ENCODE measurements at places on chromosomes 12 and 14.

DNA sequence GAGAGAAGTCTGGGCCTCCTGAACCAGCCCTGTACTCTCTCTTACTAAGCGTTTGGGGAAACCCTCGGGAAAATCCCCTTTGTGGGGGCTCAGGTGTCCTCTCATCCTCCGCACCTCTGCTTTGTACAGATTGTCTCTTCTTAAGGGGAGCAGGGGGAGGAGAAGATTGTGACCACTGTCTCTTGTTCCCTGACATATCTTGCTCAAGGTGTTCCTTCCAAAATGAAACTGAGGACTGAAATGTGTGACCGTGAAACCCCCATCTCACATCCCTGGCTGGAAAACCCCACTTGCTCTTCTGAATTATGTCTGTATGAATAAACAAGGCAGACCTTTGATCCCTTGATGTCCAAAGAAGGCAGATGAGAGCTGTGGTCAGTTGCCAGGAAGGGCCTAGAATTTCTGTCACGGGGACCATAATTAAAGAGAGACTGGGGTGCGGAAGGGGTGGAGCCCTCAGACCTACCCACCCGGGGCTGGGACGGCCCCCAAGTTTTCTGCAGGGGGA is 369.8 kb downstream of the AACS start:
- no peak for DNase-seq

DNA sequence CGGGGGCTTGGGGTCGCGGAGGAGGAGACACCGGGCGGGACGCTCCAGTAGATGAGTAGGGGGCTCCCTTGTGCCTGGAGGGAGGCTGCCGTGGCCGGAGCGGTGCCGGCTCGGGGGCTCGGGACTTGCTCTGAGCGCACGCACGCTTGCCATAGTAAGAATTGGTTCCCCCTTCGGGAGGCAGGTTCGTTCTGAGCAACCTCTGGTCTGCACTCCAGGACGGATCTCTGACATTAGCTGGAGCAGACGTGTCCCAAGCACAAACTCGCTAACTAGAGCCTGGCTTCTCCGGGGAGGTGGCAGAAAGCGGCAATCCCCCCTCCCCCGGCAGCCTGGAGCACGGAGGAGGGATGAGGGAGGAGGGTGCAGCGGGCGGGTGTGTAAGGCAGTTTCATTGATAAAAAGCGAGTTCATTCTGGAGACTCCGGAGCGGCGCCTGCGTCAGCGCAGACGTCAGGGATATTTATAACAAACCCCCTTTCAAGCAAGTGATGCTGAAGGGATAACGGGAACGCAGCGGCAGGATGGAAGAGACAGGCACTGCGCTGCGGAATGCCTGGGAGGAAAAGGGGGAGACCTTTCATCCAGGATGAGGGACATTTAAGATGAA is 630 bp downstream of the FOS start:
- no peak for DNase-seq

- DNase-seq, result no peak
These were observed 754.1 kb upstream of the MDGA2 start for GRCh38 chr14:48429512-48429911.

DNA sequence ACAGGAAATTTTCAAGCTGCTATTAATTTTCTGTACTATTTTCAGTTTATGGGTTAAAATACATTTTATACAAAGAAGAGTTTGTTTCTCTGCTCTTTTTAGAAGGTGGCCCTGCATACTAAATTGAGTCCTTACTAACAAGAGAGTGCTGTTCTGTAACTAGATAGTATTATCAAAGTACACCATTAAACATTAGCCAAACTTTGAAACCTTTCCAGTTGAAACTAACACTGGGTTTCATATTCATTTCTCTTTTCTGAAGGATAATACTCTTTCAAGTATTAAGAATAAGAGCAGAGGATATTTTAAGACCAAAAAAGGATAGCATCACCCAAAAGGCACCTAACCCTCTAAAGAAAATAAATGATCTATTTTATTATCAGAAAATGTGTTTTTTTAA is 47.2 kb downstream of the PEBP1 start:
- DNase-seq, result no peak

DNA sequence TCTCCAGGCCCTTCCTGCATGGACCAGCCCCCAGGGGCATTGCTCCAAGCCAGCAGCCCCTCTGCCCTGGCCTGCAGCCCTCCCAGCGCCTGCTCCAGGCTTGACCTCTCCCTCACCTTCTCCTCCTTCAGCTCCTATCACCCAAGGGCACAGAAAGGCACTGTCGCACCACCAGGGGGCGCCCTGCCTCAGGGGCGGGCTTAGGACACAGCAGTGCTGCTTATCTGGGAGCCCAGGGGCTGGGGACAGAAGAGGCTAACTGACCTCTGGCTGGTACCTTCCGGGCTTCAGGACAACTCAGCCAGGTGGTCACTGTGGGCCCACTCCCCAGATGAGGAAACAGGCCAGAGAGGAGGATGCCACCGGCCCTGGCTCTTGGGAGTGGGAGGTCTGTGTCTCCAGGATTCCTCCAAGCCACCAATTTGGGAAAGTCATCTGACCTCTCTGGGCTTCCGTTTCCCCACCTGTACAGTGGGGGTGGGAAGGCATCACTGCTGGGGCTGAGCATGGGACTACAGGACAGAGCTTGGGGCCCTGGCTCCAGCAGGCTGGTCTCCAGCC is 25.3 kb upstream of the GPR132 start:
- no peak for DNase-seq

DNA sequence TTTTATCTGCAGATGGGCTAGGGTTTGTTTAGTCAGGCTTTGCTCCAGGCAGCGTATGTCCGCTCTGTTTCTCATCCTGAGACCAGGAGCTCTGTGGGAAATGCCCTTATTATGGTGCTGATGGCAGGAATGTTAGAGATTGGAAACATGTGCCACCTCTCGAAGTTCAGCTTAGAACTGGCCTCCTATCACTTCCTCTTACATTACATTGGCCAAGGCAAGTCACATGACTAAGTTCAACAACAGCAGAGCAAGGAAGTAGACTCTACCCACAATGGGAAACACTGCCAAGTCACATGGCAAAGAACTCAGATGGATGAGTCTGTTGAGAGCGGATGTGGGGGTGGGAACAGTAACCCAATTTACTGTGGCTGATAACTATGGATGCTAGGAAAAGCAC is 161.9 kb upstream of the WSCD2 start:
- no peak for DNase-seq

DNA sequence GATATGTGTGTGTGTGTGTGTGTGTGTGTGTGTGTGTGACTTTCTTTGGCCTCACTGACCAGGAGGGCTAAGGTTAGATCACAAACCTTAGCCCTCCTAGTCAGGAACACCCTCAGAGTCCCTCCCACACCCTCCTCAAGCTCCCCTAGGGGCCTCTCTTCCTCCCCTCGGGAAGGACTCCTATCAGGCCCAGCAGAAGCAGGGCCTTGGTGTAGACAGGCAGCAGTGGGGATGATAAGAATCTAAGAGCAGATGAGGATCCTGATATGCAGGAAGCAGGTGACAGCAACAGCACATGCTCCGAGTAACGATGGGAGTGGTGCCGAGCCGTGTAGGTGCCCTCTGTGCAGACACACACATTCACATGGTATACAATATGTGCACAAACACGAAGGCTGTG is 20.7 kb downstream of the PLEK2 start:
- DNase-seq, result no peak

DNA sequence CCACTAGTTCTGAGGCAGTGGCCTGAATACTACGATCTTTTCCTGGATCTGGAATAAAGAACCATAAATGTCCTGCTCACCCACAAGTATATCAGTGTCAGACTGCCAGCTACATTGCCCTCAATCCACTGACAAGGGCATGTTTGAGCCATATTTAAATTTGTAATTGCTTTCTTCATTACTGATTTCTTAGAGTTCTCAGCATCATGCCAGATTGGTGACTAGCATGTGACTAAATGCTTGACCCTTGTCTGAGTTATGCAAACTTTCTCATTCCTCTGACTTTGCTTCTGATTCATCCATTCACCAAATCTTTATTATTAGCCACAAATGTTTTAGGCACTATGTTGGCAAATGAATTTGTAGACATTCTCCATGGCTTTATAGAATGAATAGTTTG is 143.6 kb upstream of the SLC16A7 start:
- no peak for DNase-seq

- DNase-seq, result no peak
These were observed 58.9 kb upstream of the RESF1 start for GRCh38 chr12:31900271-31900670.

- no peak for DNase-seq
These were observed 283.4 kb upstream of the TMTC1 start for GRCh38 chr12:30067146-30067545.

DNA sequence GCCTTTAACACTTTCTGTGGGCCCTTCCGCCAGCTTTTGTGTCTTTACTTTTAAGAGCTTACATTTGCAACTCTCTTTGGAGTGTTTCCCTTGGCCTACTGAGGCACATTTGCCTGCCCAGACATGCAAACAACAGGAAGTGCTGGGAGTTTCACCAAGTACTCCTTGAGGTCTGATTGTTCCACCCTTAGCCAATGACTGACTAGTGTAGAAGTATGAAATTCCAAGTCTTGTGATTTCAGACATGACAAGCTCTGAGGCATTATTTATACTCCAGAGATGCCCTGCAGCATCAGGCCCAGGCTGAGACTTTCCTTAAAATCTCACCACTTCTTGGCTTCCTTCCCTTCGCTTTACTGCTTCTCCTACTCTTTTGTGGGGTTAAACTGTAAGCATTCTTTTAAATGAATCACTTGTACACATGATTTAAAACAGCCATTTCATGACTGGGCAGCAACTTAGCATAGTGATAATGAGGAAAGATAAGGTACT is 174.1 kb downstream of the SLC6A15 start:
- no peak for DNase-seq

- no peak for DNase-seq
These were observed 1.3 kb upstream of the TCP11L2 start for GRCh38 chr12:106301241-106301610.

- DNase-seq, result no peak
These were observed 175.3 kb downstream of the STXBP6 start for GRCh38 chr14:24874514-24875202.

GRCh38 chr12:12372946-12373722 is 16.3 kb downstream of the BORCS5 start:
- no peak for DNase-seq

DNA sequence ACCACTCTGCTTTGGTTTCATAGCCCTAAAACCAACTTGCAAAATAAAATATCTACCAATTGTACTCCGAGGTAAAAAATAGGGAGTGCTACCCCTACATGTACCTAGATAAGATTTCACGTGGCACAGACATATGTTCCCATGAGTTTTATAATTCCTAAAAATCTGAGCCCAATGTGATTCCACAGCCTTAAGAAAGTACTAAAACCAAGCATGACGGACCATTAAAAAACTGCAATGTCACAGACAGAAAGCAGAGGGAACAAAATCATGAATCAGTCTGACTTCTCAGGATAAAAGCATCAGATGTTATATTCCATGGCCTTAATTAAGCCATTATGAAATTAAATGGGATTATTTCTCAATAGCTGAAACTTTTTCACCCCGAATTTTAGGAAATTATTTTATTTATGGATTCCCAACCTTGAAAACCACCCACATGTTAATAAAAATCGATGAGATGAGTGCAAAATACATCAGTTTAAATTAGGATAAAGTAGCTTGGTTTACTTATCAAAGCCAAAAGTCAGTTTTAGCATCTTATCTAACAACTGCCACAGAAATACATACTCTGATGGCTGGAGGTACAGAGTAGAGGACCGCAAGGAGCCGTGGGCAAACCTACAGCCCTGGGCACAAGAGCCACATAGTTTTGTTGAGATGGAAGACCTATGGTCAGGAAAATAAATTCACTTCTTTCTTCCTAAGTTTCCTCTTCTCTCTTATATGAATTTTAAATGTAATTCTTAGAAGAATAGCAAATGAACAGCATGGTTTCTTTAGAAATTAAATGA is 4.5 kb downstream of the ITPR2 start:
- no peak for DNase-seq

GRCh38 chr12:67892259-67893021 is 96.8 kb upstream of the IFNG-AS1 start:
- DNase-seq, result no peak

GRCh38 chr14:68244262-68244980 is 424.8 kb downstream of the RAD51B start:
- DNase-seq, result peak; percentile 72

DNA sequence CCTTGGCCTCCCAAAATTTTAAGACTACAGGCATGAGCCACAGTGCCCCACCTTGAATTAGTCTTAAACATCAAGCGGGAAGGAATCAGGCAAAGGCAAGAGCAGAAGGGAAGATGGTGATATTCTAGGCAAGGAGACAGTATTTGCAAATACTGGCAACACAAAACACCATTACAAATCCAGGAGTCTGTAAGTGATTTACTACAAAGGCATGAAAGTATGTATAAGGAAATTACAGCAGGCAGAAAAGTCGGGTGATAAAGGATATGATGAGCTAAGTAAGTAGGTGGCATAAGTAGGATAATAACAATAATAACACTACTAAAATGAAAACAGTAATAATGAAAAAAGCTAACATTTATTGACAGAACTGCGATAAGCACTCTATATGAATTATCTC is 28.5 kb downstream of the FMNL3 start:
- no peak for DNase-seq

GRCh38 chr14:94650806-94651805 is 38.9 kb downstream of the SERPINA3 start:
- no peak for DNase-seq

DNA sequence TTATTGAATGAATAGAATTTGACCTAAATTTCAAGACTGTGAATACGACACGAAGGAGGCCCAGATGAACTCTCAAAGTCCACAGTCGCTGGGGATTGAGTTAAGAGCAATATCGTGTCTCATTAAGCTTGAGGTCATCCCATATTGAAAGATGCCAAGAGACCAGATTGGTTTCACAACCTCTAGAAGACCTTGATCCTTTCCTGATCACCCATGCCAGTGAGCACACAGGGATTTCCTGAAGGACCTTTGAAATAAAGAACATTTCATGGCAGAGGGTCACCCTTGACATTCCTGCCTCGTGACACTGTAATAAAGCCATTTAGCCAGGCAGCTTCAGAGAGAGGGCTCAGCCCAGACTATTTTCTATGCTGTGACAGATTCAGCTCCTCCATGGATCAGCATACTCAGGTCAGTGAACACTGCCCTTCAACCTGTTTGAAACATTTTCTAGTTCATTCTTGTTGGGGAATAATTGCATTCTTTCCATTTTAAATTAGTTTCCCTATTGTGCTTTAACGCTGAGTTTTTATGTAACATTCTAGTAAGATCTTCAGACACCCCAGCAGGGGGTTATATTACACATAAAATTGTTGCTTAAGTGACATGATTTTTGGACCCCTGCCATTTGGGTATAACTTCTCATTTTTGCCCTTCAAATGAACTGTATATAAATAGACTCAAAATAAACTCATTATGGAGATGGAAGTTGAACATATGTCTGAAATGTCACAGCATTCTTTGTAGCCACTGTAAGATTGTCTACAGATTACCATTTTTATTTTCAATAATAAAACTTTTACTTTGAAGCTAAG is 213.2 kb downstream of the C12orf50 start:
- DNase-seq, result peak; percentile 79

- DNase-seq, result no peak
These were observed 395.5 kb downstream of the ZFP36L1 start for GRCh38 chr14:68397371-68397811.

GRCh38 chr12:91222746-91223145 is 40.1 kb upstream of the DCN start:
- no peak for DNase-seq

Measured in astrocyte of the cerebellum (primary cell).